ENCODE measurements at places on chromosomes 1 and 21. TPM values are rescaled to one million over a fixed set of nuclear protein-coding genes. Genes with fewer than 3 reads are reported as not detected.

DNA sequence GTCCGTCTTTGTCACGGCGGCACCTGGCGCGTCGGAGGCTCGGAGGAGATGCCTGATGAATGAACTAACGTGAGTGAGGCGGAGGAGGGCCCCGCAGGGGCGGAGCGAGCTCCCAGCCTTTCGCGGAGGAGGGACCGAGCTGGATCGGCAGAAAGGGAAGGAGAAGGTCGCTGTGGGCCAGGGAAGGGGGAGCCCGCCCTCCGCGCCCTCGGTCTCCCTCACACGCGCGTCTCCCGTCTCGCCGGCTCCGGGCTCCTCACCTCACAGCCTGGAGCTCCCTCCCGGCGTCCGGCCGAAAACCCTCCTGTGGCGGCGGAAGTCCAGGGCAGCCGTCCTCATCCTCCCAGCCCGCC is 519 bp downstream of the ZNF496 start:
- H3K27me3 ChIP-seq, result no peaks in the 10 kb centered on the region
- peak overlapping the region; percentile 74 for H3K4me3 ChIP-seq
- peak overlapping the region; percentile 94 for H3K27ac ChIP-seq
- peaks cover 28% of the 10 kb centered on the region for H3K36me3 ChIP-seq

GRCh38 chr1:116386042-116386441 is 13.0 kb downstream of the ATP1A1 start:
- H3K27me3 ChIP-seq, result no peaks in the 10 kb centered on the region
- peaks cover 35% of the 10 kb centered on the region for H3K36me3 ChIP-seq
- peaks cover 33% of the 10 kb centered on the region for H3K4me1 ChIP-seq
- no peak overlapping the region for H3K4me3 ChIP-seq

- peaks cover 9% of the 10 kb centered on the region for H3K4me1 ChIP-seq
- no peak overlapping the region for H3K27ac ChIP-seq
- H3K27me3 ChIP-seq, result peaks cover 13% of the 10 kb centered on the region
- DNase-seq, result peak; percentile 12
- H3K36me3 ChIP-seq, result no peaks in the 10 kb centered on the region
Measured at GRCh38 chr1:37752583-37753471, 12.1 kb downstream of the EPHA10 start.

- no peaks in the 10 kb centered on the region for H3K27me3 ChIP-seq
- H3K4me3 ChIP-seq, result no peak overlapping the region
- no peak overlapping the region for H3K27ac ChIP-seq
- H3K4me1 ChIP-seq, result no peaks in the 10 kb centered on the region
- H3K36me3 ChIP-seq, result no peaks in the 10 kb centered on the region
Measured at GRCh38 chr1:223150443-223150842, 7.4 kb upstream of the TLR5 start.

- H3K27me3 ChIP-seq, result no peaks in the 10 kb centered on the region
- H3K27ac ChIP-seq, result no peak overlapping the region
- no peak for DNase-seq
- H3K36me3 ChIP-seq, result no peaks in the 10 kb centered on the region
Measured at GRCh38 chr1:247749870-247750269, 1.9 kb upstream of the OR14A2 start.

DNA sequence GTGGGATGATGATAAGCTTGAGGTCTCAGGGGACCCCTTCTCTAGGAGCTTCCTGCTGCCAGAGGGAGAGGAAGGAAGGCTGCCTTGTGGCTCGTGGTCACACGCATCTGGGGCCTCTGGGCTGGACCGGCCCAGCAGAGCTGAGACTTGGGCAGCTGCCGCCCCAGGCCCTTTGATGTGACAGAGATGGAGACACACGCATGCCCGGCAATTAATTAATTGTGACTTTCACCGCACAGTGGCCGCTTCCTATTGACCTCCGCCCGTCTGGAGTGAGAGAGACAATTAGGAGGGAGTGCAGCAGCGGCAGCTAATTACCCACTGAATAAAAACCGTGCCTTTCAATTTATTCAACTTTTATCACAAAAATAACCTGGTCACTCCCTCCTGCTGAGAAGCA is 16.6 kb upstream of the C1QA start:
- H3K4me3 ChIP-seq, result no peak overlapping the region
- H3K27ac ChIP-seq, result no peak overlapping the region
- H3K27me3 ChIP-seq, result peaks cover 7% of the 10 kb centered on the region

GRCh38 chr1:238592621-238593020 is 701.9 kb upstream of the ZP4 start:
- DNase-seq, result no peak
- H3K4me3 ChIP-seq, result no peak overlapping the region
- H3K27ac ChIP-seq, result no peak overlapping the region
- no peaks in the 10 kb centered on the region for H3K4me1 ChIP-seq
- H3K27me3 ChIP-seq, result no peaks in the 10 kb centered on the region

DNA sequence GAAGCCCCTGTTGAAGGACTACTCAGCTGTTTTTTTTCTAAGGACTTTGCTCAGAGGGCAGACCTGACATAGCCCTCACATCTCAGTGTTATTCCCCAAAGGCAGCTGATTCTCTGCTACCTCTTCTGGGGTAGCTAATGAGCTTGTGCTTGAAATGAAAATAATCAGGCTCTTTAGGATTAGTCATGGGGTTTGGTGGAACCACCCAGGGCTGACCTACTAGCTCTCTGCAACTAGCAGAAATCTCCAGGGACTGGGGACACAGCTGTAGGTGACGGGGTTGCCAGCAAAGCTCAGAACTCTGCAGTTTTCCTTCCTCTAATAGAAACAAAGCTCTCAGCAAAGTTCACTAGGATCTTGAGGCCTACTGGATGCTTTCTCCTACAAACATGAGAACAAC is 106.4 kb upstream of the BCL9 start:
- no peaks in the 10 kb centered on the region for H3K27me3 ChIP-seq
- no peaks in the 10 kb centered on the region for H3K36me3 ChIP-seq
- no peak overlapping the region for H3K4me3 ChIP-seq
- H3K27ac ChIP-seq, result no peak overlapping the region

DNA sequence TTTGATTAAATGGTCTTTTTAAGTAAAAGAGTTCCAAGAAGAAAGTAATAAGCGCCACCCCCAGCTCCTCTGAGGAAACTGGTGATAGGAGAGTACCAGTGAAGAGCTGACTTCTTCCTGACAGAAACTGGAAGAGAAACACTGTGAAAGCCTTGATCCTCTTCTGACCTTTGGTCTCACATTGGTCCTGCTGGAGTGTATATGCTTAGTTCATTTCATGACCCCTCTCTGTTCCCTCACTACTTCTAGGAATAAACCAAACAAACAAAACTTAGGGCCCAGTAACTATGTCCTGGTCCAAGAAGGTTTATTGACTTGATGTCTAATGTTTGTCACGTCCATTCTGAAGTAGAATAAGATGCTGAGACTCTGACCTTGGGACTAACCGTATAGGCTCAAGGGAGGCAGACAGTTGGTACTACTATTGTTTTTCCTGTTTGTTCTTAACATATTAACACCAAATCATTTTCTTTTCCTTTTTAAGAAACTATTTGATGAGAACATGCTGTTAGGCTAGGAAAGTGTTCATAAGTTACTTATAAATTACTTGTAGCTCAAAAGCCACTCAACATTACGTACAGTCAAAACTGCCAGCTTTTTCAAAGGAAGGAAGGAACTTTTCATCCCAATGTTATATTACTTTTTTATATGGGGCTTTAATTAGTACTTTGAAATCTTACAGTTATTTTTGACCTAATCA is 57.9 kb downstream of the MIER1 start:
- no peak for DNase-seq
- H3K4me3 ChIP-seq, result no peak overlapping the region

GRCh38 chr21:32114419-32115035 is 164.3 kb downstream of the MIS18A start:
- no peaks in the 10 kb centered on the region for H3K36me3 ChIP-seq
- no peaks in the 10 kb centered on the region for H3K4me1 ChIP-seq
- no peak overlapping the region for H3K27ac ChIP-seq
- DNase-seq, result no peak
- no peak overlapping the region for H3K4me3 ChIP-seq
- H3K27me3 ChIP-seq, result no peaks in the 10 kb centered on the region

- no peak overlapping the region for H3K27ac ChIP-seq
- no peak overlapping the region for H3K4me3 ChIP-seq
- H3K36me3 ChIP-seq, result no peaks in the 10 kb centered on the region
- no peaks in the 10 kb centered on the region for H3K27me3 ChIP-seq
Measured at GRCh38 chr1:98090351-98090750, 169.5 kb upstream of the DPYD start.

Gene EMC1
- polyA plus RNA-seq, result 22.9 TPM

Gene HSD3B1
- not detected for polyA plus RNA-seq

Gene LCE1C
- polyA plus RNA-seq, result not detected

Gene LEFTY1
- polyA plus RNA-seq, result 0.12 TPM

Gene JAM2
- polyA plus RNA-seq, result 12.8 TPM

Gene CFAP45
- 9.4 TPM for polyA plus RNA-seq

DNA sequence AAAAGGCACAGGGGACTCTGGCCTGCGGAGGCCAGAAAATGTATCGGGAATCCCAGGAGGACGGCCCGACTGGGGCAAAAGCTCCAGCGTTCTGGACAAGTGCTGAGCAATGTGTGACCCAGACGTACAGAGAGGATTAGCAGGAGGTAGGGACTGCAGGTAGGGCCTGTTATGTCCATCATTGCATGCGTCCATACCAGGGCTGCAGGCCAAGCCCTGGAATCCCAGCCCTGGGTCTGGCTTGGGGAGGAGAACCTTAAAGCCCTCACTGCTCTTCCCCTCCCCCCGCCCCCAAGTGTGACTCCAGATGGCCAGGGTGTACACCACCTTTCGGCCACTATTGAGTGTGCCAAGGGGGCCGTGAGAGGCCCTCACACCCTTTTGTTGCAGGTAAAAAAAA is 2.0 kb downstream of the RNF207 start:
- DNase-seq, result no peak
- H3K4me1 ChIP-seq, result no peaks in the 10 kb centered on the region
- no peak overlapping the region for H3K27ac ChIP-seq
- no peaks in the 10 kb centered on the region for H3K36me3 ChIP-seq
- H3K27me3 ChIP-seq, result no peaks in the 10 kb centered on the region

DNA sequence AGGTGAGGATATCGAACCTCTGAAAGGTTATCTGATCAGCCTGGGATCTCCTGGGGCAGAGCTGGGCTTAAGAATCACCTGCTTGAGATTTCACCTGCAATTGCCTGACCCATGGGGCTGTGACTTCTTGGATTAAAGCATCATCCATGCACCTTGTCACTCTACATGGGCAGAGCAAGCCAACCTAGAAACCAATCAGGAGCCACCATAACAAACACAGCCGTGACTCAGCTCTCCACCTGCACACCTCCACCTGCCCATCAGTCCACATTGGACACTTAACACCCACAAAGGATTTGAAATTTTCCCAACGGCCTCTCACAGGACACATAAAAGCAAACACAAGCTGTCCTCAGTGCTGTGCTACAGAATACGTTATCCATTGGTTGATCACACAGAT is 35.1 kb upstream of the ETS2 start:
- H3K27ac ChIP-seq, result no peak overlapping the region
- no peak for DNase-seq
- no peaks in the 10 kb centered on the region for H3K27me3 ChIP-seq

- peaks cover 7% of the 10 kb centered on the region for H3K4me1 ChIP-seq
- no peak for DNase-seq
- peak overlapping the region; percentile 85 for H3K27ac ChIP-seq
- H3K36me3 ChIP-seq, result peaks cover 43% of the 10 kb centered on the region
- H3K27me3 ChIP-seq, result no peaks in the 10 kb centered on the region
Measured at GRCh38 chr1:145993618-145994390, 2.6 kb downstream of the TXNIP start.

Gene PAQR6
- polyA plus RNA-seq, result 2.6 TPM

Gene TNFAIP8L2
- 26.6 TPM for polyA plus RNA-seq

- no peaks in the 10 kb centered on the region for H3K36me3 ChIP-seq
- H3K4me3 ChIP-seq, result peak overlapping the region; percentile 53
- H3K27ac ChIP-seq, result peak overlapping the region; percentile 93
- H3K4me1 ChIP-seq, result peaks cover 20% of the 10 kb centered on the region
- H3K27me3 ChIP-seq, result no peaks in the 10 kb centered on the region
Measured at GRCh38 chr1:207822124-207822601, 70.3 kb downstream of the CD46 start.

- H3K27me3 ChIP-seq, result no peaks in the 10 kb centered on the region
- peak overlapping the region; percentile 54 for H3K27ac ChIP-seq
- no peak for DNase-seq
- no peak overlapping the region for H3K4me3 ChIP-seq
- no peaks in the 10 kb centered on the region for H3K4me1 ChIP-seq
Measured at GRCh38 chr1:116508085-116508983, 62.5 kb downstream of the CD58 start.

DNA sequence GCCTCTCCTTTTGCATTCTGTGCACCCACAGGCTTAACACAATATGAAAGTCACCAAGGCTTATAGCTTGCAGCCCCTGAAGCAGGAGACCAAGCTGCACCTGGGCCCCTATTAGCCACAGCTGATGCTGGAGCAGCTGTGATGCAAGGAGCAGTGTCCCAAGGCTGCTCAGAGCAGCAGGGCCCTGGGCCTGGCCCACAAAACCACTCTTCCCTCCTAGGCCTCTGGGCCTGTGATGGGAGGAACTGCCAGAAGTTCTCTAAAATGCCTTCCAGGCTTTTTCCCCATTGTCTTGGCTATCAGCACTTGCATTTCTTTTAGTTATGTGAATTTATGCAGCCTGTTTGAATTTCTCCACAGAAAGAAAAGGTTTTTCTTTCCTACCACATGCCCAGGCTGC is 89.5 kb upstream of the KCTD3 start:
- H3K4me3 ChIP-seq, result no peak overlapping the region
- H3K27me3 ChIP-seq, result no peaks in the 10 kb centered on the region
- H3K4me1 ChIP-seq, result no peaks in the 10 kb centered on the region
- H3K27ac ChIP-seq, result no peak overlapping the region
